Colonic mucosa (tissue), 4 donors: ENCODE measurements at places on chromosomes 6 and 20.

DNA sequence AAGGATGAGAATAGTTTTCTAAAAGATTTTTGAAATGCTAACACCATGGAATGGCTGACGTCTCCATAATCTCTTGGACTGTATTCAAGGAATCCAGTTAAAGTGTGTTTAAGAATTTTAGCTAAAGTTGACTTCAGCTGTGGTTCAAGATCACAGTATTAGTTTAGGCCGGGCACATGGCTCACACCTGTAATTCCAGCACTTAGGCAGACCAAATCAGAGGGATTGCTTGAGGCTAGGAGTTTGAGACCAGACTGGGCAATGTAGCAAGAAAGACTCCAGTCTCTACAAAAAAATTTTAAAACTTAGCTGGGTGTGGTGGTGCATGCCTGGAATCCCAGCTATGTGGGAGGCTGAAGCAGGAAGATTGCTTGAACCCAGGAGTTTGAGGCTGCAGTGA, 68.2 kb downstream of the RFPL4B start:
- no peak for DNase-seq

DNA sequence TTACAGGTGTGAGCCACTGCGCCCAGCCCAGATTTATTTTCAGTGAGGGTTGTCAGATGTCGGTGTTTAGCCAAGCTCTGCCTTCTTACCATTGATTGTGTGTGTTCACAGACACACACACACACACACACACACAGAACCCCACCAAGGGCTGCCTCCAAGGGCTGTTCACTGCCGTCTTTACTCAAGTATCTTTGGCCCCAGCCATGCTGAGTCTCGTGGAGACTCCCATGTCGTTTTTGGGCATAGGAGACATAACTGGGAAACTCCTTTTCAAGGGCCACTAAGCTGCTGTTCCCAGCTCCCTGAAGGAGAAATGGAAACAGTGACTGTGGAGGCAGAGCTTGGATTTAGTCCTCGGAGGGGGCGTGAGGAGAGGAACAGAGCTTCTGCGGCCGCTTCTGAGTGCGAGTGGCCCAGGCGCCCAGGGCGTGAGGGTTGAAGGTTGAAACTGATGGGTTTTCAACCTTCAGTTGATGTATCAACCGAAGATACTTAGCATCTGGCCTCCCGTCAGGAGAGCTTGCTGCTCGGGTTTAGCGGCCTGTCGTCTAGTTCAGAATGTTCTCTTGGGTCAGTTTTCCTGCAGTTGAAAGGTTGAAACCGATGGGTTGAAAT, 243.6 kb downstream of the TTLL2 start:
- peak; percentile 13 for DNase-seq

DNA sequence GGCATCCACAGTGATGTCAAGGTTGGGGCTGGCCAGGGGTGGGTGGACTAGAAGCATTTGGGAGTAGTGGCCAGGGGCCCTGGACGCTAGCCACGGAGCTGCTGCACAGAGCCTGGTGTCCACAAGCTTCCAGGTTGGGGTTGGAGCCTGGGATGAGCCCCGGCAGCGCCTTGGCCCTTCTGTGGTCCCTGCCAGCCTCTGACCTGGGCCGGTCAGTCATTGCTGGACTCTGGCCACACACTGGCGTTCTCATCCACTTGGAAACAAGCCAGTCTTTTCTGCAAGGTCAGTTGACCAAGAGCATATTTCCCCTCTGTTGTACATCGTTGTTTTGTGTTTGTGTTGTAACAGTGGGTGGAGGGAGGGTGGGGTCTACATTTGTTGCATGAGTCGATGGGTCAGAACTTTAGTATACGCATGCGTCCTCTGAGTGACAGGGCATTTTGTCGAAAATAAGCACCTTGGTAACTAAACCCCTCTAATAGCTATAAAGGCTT, 8.4 kb downstream of the PSMA7 start:
- no peak for DNase-seq

GRCh38 chr6:4320860-4321259, 185.5 kb upstream of the ECI2 start:
- DNase-seq, result no peak

DNA sequence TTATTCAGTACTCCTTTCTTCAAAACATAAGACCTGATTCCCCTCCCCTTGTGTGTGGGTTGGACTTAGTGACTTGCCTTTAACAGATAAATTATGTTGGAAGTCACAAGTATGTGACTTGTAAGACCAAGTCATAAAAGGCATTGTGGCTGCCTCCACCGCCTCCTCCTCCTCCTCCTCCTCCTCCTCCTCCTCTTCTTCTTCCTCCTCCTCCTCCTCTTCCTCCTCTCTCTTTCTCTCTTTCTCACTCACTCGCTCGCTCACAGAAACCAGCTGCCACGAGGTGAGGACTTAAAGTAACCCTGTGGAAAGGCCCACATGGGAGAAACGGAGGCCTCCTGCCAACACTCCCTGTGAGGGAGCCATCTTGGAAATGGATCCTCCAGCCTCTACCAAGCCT, 64.0 kb downstream of the NCR2 start:
- DNase-seq, result no peak

GRCh38 chr6:41638935-41639808, 904 bp downstream of the MDFI start:
- DNase-seq, result no peak

- no peak for DNase-seq
Measured at GRCh38 chr20:44589537-44589936, 7.2 kb downstream of the PKIG start.

DNA sequence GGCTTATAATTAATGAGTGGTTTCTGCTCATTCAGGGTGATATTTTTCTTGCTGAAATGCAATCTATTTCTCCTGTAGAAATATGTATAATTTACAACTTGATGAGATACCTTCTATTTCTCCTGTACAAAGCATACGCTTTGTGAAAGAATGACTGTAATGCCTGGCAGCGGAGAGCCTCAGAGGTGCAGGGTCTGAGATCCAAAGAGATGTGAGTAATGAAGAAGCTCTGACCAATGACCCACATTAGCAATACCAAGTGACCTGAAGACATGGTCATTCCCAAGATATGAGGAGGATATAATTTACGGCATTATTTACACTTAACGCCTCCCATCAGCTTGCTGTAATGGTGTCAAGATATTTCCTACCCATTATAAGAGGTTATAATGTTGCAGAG, 98.4 kb upstream of the RAB32 start:
- DNase-seq, result no peak

DNA sequence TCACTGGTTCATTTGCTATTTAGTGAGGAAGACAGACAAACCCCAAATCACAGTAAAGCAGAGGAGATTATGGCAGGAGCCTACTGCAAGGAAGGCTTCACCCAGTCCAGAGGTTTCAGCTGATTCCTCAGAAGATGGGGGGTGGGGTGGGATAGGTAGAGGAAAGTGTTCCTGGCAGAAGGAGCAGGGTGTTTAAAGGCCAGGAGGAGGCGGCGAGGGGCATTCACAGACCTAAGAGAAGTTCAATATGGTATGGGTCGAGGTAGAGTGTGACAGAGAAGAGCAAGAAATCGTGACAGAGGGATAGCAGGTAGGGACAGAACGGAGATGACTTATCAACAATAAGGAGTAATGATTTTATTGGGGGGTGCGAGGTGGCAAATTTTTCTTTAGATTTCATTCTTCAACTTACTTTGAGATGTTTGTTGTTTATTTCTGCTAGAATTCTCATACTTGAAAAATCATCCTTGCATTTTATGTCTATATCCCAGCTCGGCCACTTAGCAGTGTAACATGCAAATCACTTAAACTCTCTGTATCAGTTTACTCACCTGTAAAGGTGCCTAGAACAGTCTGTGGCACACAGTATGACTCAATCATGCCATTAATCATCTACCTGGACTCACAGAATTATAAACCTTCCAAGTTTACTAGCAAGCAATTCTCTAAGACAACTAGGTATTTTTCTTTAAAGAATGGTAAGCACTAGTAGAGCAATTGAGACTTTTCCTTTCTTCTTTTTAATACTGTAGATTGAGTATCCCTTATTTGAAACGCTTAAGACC, 176.7 kb downstream of the REV3L start:
- no peak for DNase-seq

- no peak for DNase-seq
Measured at GRCh38 chr6:82766476-82766875, 299.2 kb downstream of the UBE3D start.

- DNase-seq, result no peak
Measured at GRCh38 chr6:163501439-163501838, 86.9 kb downstream of the QKI start.

DNA sequence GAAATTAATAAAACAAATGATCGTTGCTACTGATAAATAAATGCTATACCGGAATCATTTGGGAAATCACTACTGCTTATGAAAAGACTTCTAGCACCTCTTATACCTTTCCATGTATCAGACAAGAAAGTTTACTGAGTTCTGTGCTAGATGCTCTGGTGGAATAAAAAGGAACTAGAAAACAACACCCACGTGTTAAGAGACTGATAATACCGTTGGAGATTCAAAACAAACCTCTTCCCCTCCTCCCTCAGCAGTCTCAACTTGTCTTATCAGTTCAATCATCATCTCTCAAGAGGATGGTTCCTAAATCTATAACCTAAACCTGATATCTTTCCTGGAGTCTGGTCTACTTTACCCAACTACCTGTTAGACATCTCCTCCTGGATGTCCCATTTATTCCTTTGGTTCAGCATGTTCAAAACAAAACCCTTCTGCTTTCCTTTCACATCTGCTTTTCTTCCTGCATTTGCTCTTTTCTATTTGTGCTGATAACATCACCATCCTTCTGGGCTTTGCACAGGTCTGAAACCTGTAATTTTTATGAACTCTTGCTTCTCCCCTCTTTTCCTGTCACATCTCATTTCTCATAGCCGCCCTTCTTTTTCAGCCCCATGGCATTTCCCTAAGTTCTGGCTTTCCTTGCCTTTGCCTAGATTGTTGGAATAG, 122.2 kb downstream of the COL19A1 start:
- no peak for DNase-seq

DNA sequence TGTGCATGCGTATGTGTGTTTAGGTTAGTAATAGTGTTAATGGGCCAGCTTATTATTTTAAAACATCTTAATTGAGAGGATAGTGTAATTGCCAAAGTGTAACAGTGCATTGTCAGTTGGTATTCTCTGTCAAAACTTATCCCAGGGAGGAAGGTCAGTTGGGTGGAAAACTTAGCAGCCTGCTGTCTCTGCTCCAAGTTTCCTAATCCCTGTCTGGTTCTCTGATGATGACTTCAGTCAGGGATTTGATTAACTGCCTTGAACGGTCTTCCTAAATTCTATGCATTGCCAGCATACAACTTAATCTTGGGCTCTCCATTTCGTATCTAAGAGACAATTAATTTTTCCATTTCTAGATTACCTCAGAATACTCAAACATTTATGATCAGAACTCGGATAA, 51.1 kb downstream of the L3MBTL3 start:
- no peak for DNase-seq

GRCh38 chr6:159943101-159943632, 25.7 kb upstream of the IGF2R start:
- DNase-seq, result no peak

DNA sequence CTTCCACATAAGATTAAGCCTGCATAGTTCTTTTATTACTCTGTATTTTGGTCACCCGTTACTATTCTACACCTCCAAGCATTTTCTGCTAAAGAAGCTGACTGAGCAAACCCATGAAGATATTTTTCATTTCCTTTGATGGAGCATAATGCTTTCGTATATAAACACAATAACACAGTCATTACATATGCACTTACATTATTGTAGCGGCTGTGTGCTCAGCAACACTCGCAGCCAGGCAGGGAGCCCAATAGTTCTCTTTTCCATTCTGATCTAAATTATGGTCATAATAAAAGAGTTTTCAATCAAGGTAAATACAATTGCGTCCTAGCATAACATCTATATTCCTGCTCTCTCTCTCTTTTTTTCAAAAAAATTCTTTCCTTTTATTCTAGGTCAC, 69.6 kb upstream of the TFB1M start:
- no peak for DNase-seq

DNA sequence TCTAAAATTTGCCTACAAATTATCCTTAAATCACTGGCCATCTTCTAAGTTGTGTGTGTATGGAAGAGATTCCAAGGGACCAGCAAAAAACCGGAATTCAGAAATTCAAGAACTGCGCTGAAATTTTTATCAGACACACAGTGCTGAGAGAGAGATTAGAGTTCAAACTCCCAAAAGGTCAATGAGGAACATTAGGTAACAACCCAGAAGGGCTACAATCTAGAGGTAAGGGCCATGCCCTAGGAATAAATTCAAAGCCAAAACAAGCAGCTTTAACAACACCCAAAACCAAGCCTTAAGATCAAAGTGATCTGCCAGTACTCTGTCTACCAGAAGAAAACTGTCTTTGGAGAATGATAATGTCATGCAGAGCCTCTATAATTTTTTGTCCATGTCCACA, 17.8 kb downstream of the SRSF12 start:
- no peak for DNase-seq

GRCh38 chr6:130574146-130574545, 208.3 kb downstream of the TMEM200A start:
- no peak for DNase-seq

GRCh38 chr6:169849396-169849795, 98.0 kb downstream of the ERMARD start:
- no peak for DNase-seq

DNA sequence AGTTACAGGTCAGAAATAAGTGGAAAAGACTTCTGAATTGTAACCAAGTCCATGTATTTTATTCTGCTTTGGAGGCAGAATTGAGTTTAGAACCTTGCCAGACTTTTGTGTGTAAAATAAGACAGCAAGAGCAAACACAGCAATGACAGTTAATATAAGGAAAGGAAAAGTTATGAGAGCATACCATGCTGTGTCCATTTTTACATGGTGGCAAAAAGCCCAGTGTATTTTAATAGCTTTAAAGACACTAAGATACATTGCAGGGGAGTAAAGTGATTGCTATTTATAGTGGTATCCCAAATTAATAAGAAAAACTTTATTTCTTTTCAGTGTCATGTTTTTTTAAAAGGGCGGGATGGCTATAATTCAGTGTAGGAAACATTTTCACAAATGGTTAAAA, 45.2 kb downstream of the CDC5L start:
- no peak for DNase-seq

DNA sequence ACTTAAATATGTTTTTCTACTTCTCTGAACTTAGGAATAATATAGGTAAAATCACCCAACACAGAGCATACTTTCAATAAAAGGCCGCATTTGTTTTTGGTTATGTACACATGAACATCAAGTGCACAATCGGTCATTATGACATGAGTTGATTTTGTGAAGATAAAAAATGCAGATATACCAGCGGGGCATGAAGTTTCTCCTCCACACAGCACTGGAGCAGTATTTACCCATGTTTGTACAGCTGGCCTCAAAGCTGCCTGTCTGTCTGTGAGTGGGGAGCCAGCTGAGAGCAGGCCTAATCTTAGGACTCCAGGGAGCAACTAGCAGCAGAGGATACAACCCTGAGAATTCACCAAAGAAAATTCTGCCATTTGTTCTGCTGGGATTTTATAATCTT, 206.5 kb downstream of the TPBG start:
- DNase-seq, result no peak

DNA sequence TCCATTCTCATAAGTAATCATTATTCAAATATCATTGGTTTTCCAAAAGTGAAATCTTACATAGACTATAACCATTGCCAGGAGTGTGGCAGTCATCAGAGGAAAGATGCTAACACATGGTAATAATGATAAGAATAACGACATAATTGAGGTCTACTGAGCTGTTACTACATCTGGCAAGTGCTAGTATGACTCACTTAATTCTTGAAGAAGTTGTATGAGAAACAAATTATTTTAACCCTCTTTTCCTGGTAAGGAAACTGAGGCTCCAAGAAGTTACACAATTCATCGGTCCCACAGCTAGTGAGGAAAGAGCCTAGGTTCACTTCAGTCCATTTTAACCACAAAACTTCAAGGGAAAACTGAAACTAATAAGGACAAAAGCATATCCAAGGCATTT, 335.6 kb upstream of the BTBD3 start:
- DNase-seq, result no peak
